ENCODE measurements at places on chromosomes 4 and X.
A peak's percentile ranks its signal among the peaks of the same experiment; 100 is the strongest.

DNA sequence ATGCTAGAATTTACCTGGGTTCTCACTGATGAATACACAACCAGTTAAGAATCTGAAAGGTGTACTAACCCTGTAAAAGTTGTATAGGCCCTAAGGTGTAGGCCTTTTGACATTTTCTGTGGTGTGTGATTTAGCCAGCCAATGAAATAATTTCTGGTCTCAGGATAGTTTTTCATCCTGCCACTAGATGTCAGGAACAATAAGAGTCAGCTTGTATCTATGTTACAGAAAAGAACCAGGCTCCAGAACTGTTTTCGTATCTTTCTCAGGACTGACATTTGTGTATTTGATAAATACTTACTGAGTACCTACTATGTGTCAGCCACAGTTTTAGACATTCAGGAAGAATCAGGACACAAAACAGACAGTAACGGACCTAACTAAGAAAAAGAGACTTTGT is 673.6 kb upstream of the TENM3 start:
- DNase-seq: peak; percentile 45

- no peak for DNase-seq
Observed at GRCh38 chr4:163611784-163612445, 117.4 kb downstream of the TMA16 start.

- DNase-seq: peak; percentile 31
Observed at GRCh38 chrX:135596495-135596894, 76.0 kb downstream of the INTS6L start.

- no peak for DNase-seq
Observed at GRCh38 chrX:72663737-72664136, 50.4 kb downstream of the PHKA1 start.

DNA sequence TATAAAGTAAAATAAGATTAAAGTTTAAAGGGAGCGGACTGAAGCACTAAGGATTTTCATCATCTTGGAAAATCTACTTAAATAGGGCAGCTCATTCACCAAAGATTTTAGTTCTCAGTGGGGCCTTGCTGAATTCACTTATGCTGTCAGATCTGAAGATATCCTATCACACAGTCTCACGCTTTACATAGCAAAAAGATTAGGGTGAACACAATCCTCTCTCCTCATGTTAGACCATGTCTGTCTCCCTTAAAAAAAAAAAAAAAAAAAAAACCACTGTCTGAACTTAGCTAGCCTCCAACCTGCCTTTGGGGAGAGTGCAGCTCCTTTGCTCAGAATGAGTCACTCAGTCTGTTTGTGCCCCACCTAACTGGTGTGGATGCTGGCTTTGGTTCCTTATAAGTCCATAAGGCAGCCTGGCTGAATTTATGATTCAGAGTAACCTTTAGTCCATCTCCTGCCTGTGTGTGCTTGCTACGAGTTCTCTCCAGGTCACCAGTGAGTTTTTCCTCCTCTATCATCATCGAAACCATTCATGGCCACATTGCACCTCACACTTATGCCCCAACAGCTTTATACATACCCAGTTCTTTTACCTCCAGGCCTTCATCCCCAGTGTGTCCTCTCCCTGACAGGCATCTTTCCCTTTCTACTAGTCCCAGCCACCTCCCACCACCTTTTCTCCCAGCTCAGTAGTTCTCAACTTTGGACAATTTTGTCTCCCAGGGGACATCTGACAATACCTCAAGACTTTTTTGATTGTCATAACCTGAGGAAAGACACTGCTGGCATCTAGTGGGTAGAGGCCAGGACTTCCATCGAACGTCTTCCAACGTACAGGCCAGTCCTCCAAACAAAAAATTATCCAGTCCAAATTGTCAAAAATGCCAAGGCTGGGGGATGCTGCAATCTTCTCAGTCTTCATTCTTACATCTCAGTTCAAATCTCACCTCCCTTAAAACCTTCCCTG is 220.7 kb upstream of the EMCN start:
- no peak for DNase-seq

- DNase-seq: no peak
Observed at GRCh38 chr4:80462621-80463091, 127.1 kb downstream of the CFAP299 start.

GRCh38 chrX:7149411-7149810 is 1.5 kb upstream of the PUDP start:
- no peak for DNase-seq

DNA sequence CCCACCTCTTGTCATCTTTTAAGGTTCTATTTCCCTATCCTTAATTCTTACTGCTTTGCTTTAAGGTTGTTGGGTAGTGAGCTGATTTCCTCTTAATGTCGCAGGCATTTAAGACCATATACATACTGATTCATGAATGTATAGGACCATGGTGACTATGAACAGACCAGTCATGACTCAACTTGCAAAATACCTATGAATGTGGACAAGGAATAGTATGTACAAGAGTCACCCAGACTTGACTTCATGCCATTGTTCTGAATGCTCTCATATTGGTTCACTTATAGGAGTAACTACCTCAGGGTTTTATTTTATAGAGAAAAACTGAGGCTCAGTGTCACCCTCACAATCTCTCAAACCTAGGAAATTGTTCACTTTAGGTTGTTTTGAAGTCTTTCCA is 44.3 kb downstream of the CCNG2 start:
- no peak for DNase-seq

Data from H7 (cell line).